NCI-H1417 (cell line): ENCODE measurements at places on chromosomes 2 and 18.

GRCh38 chr2:232204457-232204931 is 174.1 kb upstream of the ALPP start:
- DNase-seq: no peak

DNA sequence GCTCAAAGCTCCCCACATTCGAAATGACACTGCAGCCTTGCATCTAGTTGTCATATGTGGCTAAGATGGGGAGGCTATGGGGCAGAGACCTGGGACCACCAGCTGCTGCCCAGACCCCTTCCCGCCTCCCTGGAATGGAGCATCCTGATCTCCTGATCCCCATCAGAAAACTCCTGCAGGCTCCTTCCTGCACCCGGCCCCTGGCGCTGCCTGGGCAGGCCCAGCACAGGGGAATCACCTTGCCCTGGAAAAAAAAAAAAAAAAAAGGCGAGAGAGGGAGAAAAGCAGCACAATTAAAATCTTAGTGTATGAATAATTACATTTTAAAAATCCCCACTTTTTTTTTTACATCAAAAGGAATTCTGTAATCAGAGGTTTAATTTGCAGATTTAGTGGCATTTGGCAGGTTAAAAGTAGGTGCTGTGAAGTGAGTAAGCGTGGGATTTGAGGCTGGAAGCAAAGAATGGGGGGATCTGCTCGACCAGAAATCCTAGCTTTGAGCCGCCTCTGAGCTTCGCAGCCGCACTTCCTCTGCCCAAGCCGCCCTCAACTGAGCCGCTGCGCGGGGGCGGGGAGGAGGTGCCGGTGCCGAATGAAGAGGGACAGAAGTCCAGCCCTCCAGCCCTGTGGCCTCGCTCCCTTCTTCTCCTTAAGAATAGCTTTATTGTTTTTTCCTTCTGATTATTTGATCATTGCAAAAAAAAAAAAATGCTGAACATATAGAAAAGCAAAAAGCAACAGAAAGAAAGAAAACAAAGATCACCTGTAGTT is 30.0 kb downstream of the THNSL2 start:
- DNase-seq: no peak

DNA sequence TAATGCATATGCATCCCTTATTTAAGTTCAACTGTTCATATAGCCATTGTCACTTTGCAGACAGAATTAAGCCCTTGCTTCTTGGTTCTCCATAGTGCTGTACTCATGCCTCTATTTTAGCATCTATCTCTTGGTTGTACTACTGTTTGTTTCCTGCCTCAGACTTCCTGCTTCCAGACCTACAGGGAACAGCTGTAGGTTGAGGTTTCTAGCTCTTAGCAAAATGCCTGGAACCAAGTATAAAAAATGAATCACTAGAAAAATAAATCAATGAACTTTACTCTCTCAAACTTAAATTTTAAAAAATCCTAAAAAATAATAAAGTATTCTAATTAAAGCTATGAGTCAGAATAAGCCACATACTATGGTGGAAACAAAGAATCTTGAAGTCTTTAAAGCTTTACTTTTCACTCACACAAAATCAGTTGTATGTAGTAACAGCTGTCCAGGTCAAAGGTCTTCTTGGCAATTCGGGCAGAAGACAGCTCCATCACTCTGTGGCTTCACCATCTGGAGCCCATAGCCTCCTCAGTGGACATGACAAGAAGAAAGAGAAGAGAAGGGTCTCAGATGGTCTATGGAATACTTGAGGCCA is 1228.1 kb upstream of the GYPC start:
- DNase-seq: no peak

DNA sequence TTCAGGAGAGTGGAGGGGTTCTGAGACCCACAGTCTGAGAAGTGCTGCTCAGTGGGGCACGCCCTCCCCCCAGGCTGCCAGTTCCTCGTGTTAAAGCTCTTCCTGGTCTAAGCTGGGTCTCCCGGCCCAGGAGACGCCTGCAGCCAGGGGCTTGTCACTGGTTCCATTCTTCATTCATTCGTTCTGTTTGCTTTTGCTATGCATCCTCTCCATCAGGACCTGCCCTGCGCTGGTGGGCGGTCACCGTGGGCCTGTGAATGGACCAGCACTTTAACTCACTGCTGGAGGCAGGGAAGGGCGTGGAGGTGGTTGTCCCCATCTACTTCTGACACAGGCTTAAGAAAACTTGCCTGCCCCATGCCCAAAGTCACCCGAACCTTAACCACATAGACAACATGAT is 272.8 kb upstream of the HDAC4 start:
- no peak for DNase-seq

DNA sequence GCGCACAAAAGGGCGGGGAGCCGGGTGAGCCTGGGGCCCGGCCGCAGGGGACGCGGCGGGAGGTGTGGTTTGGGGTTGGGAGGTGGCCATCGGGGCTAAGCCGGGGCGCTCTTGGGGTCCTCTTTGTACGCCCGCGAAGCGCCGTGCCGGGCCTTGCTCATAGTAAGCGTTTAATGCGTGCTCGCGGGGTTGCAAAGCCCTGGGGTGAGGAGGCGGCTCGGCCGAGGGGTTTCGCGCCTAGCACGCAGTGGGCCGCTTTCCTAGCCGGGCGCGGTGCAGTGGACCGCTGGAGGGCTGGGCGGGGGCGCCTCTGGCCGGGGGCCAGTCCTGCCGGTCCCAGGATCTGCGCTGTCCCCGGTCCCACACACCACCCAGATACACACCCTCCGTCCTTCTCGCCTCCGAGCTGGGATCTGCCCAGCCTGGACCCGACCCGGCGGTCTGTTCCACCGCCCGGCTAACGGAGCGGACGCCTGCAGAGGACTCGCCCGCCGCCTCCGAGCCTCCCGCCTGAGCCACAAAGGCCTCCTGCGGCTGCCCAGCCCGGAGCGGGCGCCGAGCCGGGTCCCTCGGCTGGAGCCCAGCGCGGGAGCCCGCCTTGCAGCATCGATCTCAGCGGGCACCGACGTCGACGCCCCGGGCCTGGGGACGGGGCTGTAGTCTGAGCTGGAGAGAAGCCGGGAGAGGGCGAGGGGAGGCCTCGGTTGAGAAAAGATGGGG is 564 bp downstream of the DPYSL5 start:
- DNase-seq: peak; percentile 92

- no peak for DNase-seq
Observed at GRCh38 chr2:24917731-24918325, 2.2 kb downstream of the ADCY3 start.

DNA sequence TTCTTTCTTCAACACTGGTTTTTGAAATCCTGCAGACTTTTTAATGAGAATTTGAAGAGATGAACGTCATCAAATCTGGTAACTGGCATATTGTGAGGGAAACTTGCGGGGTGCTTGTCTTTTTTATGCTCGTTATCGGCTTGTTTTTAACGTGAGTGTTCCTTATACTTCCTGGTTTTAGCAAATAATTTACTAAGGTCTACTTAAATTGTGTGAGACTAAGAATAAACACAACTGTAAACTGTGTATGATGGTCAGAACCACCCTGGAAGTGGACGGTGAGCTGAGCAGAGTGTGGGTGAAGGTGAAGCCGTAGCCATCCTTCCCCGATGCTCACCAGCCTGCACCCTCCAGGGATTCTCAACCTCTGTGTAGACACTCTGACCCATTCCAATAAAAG is 82.3 kb upstream of the CDC42EP3 start:
- no peak for DNase-seq

GRCh38 chr2:25290811-25291495 is 50.8 kb downstream of the DNMT3A start:
- DNase-seq: no peak

DNA sequence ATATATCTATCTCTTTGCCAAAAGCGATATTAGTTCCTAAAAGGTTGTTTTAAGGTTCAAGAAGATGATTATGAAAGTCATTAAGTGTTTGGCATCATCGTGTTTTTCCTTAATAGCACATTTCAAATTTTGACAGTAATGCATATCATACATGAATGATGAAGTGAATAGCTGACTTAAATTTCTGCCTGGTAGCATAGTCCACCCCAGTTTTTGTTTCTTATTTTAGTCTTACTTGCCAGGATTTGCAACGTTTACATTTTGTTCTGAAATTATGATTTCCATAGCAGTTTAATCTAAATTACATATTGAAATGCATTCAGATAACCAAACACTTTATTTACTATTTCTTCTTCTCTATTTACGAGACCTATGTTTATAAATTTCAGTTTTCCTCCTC is 201.1 kb downstream of the GULP1 start:
- no peak for DNase-seq

DNA sequence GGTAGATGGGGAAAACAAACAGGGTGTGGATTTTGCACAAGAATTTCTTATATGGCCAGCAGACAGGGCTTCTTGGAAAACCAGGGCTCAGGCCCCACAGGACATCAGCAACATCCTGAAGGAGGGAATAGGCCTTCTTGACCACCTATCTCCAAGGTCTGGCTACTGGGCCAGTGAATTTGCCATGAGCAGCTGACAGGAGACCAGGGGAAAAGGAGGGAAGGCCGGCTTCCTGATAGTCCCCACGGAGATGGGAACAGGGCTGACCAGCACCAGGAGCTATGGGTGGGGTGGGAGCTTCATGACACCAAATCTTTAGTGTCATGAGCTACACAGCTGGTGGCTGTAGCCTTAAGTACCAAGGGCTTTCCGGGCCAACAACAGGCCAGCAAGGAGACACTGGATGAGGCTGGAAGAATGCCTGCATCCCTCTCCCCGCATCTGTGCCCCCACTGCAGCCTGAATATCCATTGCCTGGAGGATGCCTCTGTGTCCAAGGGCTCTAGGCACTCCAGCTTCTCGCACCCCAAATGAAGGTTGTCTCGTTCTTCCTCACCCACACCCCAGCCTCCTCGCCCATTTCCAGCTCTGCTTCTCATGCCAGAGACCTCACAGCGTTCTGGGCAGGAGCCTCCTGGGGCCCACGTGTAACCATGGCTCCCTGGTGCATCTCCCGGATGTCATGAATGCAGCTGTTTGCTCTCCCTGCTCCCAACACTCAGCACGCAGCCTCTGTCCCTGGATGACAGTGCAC is 74.8 kb downstream of the EMX1 start:
- DNase-seq: no peak

GRCh38 chr2:169765523-169765922 is 31.9 kb downstream of the KLHL23 start:
- no peak for DNase-seq

DNA sequence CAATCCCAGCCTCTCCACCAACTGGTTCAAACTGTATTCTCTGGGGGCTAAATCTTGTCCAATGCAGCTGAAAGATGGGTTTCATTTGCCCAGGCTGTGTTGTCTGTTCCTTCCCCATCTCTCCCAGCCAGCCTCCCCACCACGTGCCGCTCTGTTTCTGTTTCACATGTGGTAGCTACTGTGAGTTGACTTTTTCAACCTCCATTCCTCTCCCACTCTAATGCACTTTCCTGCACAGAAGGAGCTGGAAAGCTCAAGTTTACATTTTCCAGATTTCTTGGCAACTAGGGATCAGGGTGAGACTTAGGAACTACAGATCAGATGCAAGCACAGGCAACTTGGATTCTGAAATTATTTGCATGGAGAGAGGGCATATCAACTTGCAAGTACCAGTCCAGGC is 19.0 kb upstream of the NPAS2 start:
- no peak for DNase-seq

DNA sequence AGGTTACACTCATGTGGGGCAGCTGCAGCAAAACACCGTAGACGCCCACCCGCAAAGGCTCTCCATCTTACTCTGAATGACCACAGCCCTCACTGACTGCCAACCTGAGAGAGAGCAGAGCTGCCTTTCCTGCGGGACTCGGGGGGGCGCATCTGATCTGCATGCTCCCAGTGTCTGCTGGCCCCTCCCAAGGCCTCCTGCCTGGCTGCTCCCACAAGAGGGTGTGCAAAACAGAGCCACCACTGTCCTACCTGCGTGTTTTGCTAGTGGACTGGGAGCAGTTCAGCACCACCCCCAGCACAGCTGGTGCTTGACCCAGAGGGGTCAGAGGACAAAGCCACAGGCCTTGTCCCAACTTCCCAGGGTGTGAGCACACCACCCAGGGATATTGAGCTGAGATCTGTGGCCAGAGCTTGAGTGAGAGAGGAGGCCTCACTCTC is 76.4 kb downstream of the MYO3B start:
- DNase-seq: no peak

GRCh38 chr2:124145982-124146381 is 120.9 kb downstream of the CNTNAP5 start:
- DNase-seq: no peak

GRCh38 chr2:70748002-70748784 is 19.8 kb downstream of the ADD2 start:
- DNase-seq: no peak

GRCh38 chr2:65344689-65345088 is 87.7 kb downstream of the SPRED2 start:
- DNase-seq: no peak

- no peak for DNase-seq
Observed at GRCh38 chr18:31484461-31484860, 13.5 kb upstream of the DSG2 start.

DNA sequence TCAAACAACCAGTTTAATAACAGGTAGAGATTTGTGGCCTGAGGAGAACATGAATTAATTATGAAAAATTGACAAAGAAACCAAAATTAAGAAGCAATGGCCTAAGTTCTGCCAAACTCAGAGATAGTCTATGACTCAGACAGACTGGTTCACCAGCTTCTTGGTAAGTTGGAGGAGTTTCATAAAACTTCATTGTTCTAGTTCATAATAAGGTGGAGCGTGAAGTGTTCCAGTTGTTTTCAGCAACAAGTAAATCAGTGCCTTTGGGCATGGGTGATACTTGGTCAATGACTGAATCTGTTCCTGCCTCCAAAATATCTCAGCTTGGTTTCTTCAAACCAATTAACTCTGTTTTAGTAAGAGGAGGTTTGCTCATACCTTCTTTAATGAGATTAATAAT is 40.0 kb downstream of the SLC40A1 start:
- DNase-seq: no peak

- peak; percentile 54 for DNase-seq
Observed at GRCh38 chr18:48860269-48861180, 90.2 kb downstream of the SMAD7 start.

- DNase-seq: peak; percentile 74
Observed at GRCh38 chr18:596288-596881, 403 bp upstream of the CLUL1 start.

DNA sequence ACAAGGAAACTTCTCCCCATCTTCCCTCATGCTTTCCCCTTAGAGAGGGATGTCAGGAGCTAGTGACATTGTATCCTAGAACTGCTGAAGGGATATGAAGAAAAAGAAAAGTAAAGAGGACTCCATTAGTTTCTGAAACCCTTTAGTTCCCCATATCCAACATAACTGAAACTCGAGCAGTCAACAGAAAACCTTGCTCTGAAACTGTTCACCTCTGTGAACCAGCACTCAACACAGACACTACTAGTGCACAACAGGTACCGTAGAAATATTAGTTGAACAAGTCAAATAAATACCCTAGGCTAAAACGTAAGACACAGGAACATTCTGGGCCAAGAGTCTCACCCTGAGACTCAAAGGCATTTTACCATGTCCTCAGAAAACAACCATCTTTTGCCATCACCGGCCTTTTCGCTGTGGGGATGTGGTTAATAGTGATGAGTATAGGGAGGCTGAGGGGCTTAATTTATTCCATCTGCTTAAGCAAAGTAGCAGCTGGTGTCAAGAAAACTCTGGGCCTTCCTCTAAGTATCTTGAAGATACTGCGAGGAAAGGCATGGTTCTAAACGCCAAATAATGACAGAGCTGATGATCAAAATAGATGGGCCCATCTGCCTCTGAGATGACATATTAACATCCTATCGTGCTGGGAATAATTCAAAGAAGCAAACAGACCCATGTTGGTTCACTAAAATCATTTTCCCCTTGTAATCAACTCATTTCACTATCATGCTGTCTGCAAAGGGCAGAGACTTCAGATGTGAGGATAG is 156.8 kb downstream of the STK39 start:
- no peak for DNase-seq
